ENCODE measurements at places on chromosomes 1 and 21.

GRCh38 chr1:39154553-39155421 is 49.7 kb upstream of the MACF1 start:
- H3K27me3 ChIP-seq, result no peaks in the 10 kb centered on the region
- H3K27ac ChIP-seq, result no peak overlapping the region
- peaks cover 2% of the 10 kb centered on the region for H3K36me3 ChIP-seq

DNA sequence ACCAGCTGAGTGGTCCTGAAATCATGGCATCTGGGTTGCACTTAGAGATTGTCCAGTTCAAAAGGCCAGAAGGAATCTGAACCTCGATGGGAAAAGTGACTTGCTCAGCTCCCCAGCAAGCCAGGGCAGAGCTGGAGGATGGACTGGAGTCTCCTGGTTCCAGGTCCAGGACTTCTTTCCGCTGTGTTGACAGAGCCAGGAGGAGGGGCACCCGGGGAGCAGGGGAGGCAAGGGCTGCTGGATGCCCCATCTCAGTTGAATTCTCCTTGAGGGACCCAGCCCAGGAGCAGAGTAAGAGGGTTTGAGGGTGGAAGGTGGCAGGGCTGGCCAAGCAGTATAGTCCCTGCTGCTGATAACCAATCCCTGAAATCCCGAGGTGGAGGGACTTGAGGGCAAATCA is 2.4 kb upstream of the ALPL start:
- peaks cover 33% of the 10 kb centered on the region for H3K4me1 ChIP-seq
- H3K36me3 ChIP-seq, result no peaks in the 10 kb centered on the region
- H3K27me3 ChIP-seq, result peaks cover 26% of the 10 kb centered on the region
- no peak for DNase-seq

GRCh38 chr1:219460896-219461815 is 151.7 kb downstream of the ZC3H11B start:
- no peak overlapping the region for H3K4me3 ChIP-seq
- no peak for DNase-seq
- H3K27ac ChIP-seq, result no peak overlapping the region
- no peaks in the 10 kb centered on the region for H3K27me3 ChIP-seq
- H3K4me1 ChIP-seq, result peaks cover 3% of the 10 kb centered on the region

DNA sequence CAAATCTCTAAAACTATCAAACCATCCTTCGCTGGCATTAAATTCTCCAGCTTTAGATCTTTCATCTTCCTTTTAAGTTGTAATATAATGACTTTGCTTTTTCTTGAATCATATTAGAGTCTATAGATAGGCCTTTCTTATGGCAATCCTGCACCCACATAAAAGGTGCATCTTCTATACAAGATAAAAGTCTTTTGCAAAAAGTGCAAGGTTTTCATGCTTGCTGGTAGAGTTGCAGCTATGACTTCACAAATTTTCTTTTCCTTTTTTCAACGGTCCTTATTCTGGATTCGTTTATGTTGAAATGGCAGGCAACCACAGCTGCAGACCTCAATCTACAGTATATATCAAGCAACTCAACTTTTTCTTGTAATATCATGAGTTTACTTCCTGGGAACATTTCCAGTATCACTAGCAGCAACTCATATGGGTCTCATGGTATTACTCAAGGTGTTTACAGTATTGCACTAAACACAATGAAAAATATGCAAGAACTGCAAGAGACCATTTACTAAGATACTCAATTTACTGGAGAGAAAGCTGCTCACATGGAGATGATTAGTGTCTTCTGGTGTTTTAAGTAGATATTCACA is 22.1 kb downstream of the OMA1 start:
- H3K27ac ChIP-seq, result no peak overlapping the region
- no peak overlapping the region for H3K4me3 ChIP-seq
- no peaks in the 10 kb centered on the region for H3K36me3 ChIP-seq
- no peak for DNase-seq

- no peaks in the 10 kb centered on the region for H3K36me3 ChIP-seq
- H3K4me3 ChIP-seq, result no peak overlapping the region
- DNase-seq, result no peak
Observed at GRCh38 chr1:47883963-47884362, 113.2 kb downstream of the TRABD2B start.

DNA sequence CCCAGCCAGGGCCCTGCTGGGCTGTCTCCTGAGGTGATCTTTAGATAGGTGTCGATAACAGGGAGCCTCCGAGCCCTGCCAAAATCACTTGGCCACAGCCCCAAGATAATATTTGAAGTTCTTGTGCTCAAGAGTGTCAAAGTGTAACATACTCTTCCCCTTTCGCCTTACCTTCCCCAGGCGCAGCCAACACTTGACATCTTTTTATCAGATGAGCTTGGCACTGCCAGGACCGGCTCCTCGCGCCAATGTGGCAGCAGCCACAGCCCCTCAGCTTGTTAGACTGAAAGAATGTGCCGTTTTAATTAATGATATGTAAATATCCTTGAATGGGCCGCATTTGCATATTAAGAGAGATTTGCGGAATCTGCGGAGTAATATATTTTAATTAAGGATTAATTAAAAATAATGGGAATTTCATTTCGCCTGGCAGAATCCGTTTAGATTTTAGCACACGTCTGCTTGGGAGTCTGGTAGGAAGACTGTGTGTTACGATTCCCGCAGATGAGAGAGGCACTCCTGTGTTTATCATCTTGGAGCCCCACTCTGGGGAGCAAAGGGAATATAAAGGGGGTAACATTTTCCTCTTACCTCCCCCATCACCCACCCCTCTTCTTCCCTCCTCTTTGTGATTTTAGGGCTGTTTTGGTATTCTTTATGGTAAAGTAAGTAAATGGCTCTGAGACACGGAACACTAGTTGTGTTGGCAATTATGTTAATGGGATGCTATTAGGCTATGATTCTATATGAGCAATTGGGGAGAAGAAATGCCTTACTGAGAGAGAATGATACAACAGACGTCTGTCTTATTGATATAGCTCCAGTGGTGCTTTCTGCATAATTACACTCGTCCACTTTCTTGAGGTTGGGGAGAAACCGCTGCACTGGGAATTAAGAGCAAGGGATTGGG is 109.8 kb downstream of the PBX1 start:
- no peak overlapping the region for H3K4me3 ChIP-seq
- DNase-seq, result no peak
- no peaks in the 10 kb centered on the region for H3K36me3 ChIP-seq
- no peak overlapping the region for H3K27ac ChIP-seq
- peaks cover 4% of the 10 kb centered on the region for H3K27me3 ChIP-seq
